ENCODE measurements at places on chromosomes 11 and 22. TPM values are rescaled to one million over a fixed set of nuclear protein-coding genes. Genes with fewer than 3 reads are reported as not detected.

The DNHD1 gene
- 18.6 TPM for total RNA-seq

DNA sequence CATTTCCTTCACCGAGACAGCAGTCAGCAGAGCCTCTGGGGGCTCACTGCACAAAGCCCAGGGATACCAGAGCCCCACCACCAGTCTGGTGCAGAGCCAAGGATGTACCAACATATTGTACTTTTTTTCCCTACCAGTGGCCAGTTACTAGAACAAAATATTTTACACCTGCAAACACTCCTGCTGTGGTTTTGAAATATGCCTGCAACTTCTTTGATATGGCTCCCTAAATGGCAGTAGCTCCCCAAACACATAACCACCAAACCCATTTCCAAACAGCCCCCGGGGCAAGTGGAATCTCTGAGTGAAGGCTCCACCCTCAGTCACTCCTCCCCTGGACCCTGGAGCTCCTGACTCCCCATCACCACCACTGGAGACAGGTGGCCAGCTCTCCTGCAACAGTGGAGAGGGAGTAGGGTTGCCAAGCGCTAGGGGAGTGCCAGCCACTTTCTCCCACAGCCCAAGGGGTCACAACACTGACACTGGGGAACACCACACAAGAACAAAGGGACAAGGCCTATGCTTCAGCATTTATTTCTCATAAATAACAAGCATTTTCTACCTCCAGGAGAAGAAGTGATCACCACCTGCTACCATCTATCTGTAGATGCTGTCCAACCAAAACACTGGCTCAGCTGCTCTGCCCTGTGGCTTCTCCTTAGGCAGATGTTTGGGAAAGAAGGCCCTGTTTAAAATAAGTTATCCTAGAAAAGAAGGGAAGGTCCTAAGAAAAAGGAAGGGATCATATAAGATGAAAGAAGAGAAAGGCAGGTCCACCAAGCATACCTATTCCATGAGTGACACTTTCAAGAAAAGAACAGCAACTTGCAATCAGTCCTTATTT is 15.1 kb downstream of the DGCR2 start:
- no peak for DNase-seq

DNA sequence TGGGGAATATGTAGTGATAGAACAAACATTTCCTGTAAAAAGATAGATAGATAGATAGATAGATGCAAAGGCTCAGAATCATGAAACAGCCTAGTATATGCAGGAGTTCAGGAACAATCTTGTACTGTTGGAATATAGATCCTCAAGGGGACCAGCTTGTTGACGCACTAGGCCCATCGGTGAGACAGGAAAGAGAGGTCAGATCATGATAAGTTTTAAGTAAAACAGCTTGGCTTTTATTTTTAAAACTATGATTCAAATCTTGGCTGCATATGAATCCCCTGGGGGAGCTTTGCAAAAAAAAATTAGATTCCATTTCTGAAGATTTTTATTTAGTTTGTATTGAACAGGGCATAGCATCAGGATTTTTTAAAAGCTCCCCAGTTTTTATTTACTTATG is 185.8 kb downstream of the TRPC6 start:
- no peak for DNase-seq

The PKP3 gene
- total RNA-seq = not detected

The DEFB131B gene
- not detected for total RNA-seq

The TENM4 gene
- not detected for total RNA-seq

- DNase-seq = peak; percentile 39
These were observed 45.0 kb upstream of the APOA1 start for GRCh38 chr11:116882386-116882785.
